ENCODE measurements at places on chromosomes 6 and 20.

GRCh38 chr6:53627391-53628218 is 38.0 kb downstream of the KLHL31 start:
- no peak for DNase-seq

DNA sequence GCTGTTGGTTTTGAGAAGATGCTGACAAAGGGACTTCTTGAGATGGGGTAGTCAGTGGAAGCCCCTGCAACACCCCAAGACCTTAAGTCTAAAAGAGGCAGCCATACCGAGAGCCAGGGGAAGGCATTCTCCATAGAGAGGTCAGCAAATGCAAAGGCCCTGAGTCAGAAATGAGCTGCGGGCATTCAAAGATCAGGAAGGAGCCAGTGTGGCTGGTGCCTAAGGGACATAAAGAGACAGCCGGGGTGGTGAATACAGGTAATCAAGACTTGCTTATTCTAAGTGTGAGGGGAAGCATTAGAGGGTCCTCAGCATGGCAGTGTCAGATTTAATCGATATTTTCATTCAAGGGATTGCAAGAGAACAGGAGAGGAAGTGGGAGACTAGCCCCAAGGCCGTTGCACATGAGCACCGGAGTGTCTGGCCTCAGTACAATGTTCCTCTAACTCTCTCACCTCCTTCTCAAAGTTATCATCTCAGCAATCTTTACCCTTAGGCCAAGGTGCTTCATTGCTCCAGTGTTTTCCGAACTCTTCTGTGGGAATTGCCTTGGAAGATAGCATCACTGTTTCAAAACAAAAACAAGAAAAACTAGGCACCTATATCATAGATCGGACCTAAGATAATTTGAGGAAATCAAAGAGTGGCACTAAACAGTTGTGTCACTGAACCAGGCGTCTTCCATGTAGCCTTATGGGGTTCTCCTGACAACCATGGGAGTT is 173.2 kb downstream of the DOK5 start:
- DNase-seq, result no peak

DNA sequence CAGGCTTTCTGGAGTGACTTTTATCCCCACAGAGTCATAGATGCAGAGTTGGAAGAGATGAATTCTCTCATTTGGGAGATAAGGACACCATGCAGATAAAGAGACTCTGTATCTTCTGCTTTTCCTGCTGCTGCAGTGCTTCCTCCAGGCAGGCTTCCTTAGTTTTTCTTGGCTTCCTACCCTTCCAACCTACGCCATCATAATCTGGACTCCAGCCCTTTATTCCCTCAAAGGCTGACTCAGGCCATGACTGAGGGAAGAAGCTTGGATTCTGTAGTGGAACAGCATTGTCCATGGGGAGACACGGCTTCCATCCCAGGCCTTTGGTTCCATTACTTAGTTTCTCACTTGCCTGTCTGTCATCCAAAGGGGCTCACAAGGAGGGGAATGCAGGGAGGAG is 6.5 kb upstream of the RNF24 start:
- no peak for DNase-seq

GRCh38 chr6:157990321-157991066 is 8.8 kb downstream of the SYNJ2 start:
- DNase-seq, result no peak

- DNase-seq, result no peak
Measured at GRCh38 chr20:2130683-2131082, 29.1 kb downstream of the STK35 start.

GRCh38 chr20:3223994-3224680 is 14.8 kb downstream of the ITPA start:
- no peak for DNase-seq

- no peak for DNase-seq
Measured at GRCh38 chr20:61924858-61925554, 140.7 kb downstream of the TAF4 start.

GRCh38 chr20:25039697-25040437 is 18.1 kb downstream of the ACSS1 start:
- DNase-seq, result no peak

Measured in COR-L47 (cell line).